ENCODE measurements at places on chromosomes 16 and 17.

GRCh38 chr16:2808181-2808580, 8.9 kb upstream of the PRSS21 start:
- no peak for DNase-seq

GRCh38 chr16:19858340-19859018, 26.2 kb downstream of the GPRC5B start:
- no peak for DNase-seq

- peak; percentile 84 for DNase-seq
Observed at GRCh38 chr17:74457146-74457819, 9.2 kb upstream of the CD300A start.

DNA sequence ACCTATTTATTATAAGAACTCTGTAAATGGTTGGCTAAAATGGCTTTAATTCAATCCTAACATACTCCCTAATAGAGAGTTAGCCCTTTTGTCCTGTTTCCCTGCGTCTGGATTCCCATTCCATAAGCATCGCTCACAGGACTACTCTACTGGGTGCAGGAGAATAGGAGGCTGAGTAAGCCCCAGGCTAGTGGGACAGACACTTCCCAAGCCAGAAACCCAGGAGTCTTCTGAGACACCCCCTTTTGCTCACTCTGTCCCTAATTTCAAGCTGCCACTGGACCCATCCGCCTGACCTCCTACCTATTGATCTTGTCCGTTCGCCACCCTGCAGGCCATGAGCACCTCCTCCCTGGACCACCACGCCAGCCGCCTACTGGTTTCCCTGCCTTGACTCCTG, 16.7 kb upstream of the TOB1 start:
- peak; percentile 73 for DNase-seq

- DNase-seq: no peak
Observed at GRCh38 chr17:2716649-2717048, 5.1 kb upstream of the CLUH start.

- DNase-seq: no peak
Observed at GRCh38 chr17:76071531-76072147, 678 bp downstream of the SRP68 start.

DNA sequence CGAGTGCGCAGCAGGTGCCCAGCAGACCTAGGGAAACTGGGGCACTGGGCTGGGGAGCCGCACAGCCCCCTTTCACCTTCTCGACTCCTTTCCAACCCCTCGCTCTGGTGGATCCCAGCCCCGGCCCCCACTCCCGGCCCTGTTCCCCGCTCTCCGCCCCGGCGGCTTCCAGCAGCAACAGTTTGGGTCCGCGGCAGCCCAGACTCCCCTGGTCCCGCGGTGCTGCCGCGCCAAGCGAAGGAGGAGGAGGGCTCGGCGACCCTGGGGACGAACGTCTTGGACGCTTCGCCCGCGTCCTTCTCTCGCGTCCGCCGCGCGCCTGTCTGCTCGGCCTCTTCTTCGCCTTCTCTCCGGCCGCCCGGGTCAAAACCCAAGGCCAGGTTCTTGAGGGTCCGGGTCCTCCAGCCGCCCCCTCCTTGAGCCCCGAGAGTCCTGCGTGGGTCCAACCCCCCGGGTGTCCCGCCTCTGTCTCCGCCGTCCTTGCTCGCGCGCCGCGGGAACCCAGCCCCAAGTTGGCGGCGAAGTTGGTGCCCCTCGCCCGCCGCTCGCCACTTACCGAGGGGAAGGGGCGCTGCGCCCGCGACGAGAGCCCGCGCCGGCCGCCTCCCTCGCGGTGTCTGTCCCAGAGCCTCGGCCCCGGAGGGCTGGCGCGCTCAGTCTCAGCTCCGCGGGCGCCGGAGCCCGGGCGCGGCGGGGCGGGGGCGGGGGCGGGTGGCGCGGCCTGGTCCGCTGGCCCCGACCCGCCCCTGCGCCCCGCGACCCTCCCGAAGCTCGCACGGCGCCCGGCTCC, 1.4 kb upstream of the GRIN2C start:
- DNase-seq: no peak

DNA sequence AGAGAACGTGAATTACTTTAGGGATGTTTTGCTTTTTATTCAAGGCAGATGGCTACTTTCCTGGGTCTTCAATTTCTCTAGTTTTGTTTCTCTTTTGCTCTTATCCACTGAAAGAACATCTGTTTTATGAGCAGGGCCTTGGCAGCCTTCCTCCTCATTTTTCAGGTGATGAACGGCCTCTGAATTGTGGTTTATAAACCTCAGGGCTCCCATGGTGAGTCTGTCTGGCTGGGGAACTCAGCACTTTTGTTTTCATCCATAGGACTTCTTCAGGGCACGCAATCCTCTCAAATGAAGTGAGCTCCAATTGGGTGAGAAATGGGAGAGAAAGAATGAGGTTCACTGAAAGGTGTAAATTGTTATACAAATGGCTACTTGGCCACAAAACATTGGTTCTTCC, 186.4 kb upstream of the ERCC4 start:
- DNase-seq: no peak

- DNase-seq: no peak
Observed at GRCh38 chr17:10173913-10174312, 24.5 kb downstream of the GAS7 start.

DNA sequence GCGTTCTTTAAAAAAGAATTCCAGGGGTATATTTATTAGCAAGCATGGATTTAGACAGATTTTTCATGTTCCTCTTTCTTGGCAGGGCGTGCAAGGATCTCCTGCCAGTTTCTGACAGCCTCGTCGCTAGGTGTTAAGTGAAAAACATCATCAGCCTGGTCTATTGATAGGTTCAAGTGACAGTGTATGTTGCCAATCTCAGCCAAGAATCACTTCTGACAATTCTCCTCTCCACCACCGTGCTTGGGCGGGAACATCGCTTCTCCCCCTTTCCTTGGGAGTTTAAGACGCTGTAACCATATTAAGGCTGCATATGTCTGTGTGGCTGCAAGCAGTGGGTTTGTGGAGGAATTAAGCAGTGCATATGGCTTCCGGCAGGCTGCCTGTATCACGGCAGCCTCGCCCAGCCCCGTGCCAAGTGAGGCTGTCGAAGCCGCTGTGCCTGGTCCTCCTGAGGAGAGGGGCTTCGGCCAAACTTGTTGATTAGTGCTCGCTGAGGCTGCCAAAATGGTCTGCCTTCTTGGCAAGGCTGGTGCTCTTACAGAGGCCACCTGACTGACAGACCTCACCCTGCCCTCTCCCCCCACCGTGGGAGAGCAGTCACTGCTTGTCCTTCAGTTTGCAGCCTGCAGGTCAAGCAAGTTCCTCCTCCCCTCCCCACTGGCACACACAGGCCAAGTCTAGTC, 132.2 kb upstream of the MPHOSPH6 start:
- DNase-seq: no peak

DNA sequence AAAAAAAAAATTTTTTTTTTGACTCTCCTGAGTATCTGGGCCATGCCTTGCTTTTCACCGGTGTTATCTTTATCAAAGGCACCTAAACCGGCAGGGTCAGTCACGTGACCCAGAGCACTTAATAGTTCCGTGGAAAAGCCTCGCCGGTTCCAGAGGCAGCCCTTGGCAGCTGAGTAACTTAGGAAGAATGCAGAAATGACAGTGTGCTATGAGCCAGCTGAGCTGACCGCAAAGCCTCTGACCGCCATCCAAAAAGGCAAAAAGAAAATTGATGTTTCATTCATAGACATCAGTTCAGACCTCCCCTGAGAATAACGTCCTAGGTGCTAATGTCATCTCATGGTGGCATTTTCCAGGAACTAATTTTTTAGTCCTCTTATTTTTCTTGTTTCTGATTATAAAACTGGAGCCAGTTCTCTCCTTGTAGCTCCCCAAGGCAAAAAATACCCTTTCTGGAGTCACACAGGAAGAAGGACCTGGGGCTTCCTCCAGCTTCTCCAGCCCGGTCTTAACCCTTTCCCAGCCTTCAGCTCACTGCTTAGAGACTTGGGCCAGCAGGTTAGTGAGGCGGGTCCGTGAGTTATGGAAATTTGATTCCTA, 122.6 kb downstream of the SOCS1 start:
- DNase-seq: peak; percentile 95

- no peak for DNase-seq
Observed at GRCh38 chr17:49846938-49847712, 744 bp downstream of the TAC4 start.

DNA sequence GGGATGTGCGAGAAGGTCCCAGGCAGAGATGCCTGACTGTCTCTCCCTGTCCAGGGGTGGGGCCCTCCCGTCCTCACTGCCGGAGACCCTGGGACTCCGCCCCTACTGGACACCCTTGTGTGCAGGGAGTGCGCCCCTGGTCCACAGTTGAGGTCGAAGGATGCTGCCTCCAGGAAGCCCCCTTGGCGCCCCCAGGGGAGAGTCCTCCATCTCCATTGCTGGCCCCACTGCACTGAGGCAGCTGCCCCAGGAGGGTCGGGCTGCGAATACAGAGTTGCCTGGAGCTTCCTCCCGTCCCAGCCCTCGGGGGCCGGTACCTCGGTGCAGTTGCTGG, 26.6 kb downstream of the CTU2 start:
- DNase-seq: no peak

- DNase-seq: peak; percentile 41
Observed at GRCh38 chr16:11386791-11387546, 41.7 kb downstream of the RMI2 start.

DNA sequence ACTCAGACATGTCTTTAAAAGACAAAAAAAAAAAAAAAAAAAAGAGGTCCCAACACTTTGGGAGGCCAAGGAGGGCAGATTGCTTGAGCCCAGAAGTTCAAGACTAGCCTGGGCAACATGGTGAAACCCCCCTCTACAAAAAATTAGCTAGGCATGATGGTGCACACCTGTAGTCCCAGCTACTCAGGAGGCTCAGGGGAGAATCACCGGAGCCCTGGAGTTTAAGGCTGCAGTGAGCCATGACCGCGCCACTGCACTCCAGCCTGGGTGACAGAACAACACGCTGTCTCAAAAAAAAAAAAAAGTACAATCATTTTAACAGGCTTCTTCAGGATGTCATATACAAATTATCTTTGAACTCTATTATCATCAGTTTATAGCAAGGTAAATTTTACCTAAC, 22.0 kb downstream of the C16orf87 start:
- DNase-seq: no peak

DNA sequence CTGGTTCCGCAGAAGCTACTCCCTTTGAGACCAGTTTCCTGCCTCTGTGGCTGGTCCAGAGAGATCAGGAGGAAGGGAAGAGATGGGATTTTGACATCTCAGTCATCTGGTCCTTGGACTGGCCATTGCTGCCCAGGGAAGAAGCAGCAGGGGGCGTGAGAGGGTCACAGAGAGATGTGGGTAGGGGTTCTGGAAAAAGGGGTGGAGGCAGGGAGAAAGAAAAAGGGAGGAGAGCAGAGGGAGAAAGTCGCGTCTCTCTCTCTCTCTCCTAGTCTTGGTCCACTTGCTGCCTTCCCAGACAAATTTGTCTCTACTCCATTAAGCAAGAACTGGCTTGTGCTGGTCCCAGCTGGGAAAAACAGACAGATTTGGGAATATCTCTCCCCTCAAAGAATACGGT, 4.4 kb downstream of the SHBG start:
- DNase-seq: peak; percentile 46

- no peak for DNase-seq
Observed at GRCh38 chr17:63496663-63497400, 20.0 kb downstream of the ACE start.

GRCh38 chr16:88938777-88939244, 38.2 kb downstream of the CBFA2T3 start:
- peak; percentile 24 for DNase-seq

GRCh38 chr17:77842528-77843147, 115.9 kb upstream of the TNRC6C start:
- DNase-seq: peak; percentile 40

GRCh38 chr17:81511804-81512561, 616 bp downstream of the ACTG1 start:
- DNase-seq: no peak

DNA sequence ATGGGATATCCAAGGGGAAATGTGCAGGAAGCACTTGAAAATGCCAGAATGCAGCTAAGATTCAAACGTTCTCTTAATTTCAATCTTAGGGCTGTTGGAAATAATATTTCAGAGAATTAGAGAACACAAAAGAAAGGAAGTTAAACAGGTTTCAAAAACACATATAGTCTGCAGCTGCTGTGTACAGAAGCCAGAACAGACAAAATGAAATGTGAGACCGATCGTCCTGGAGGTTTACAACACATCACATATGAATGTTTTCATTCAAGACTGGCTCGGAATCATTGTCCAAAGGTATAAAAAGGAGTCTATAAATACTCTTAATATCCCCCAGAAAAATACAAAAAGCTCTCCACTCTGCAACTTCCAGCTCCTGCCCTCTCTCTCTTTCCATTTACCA, 14.3 kb downstream of the CYTH1 start:
- DNase-seq: no peak

DNA sequence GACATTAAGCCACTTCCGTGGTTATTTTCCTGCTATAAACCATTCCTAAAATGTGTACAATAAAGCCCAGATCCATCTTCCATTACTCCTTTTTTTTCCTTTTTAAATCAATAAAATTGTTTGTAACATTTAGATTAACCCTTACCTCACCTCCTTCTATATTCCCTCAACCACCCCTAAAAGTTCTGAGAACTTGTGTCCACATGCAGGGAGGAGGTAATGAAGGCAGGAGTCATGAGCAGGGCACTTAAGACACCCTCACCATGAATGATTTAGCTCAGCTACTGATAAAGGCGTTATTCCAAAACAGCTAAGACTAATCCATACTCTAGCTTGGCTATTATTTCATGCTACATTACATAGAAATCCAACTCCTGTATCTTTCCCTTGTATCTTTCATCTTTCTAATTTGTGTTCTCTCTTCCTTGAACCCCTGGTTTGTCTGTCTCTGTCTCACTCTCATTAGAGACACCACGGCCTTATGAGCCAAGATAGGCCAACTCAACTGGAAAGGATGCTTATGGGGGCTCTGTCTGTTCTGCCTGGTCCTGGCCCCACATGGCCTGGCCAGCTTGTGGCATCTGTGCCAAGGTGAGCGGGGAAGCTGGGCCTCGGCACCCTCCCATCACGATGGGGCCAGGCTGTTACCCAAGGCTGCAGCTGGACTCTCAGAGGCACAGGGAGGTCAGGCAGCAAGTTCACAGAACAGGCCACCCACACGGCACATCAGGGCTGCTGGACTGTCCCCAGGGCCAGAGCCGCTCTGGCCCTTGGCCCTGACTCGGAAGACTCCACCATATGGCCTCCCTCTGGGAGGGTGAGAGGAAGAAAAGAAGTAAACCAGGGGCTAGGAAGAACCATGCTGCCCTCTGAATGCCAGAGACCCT, 294.4 kb downstream of the SOX9 start:
- DNase-seq: no peak

Measured in adipocyte (in vitro differentiated cells).